Cerebellum (tissue), 4 donors: ENCODE measurements at places on chromosomes 5 and 9. TPM values are rescaled to one million over a fixed set of nuclear protein-coding genes. Genes with fewer than 3 reads are reported as not detected.

Gene PKN3
- total RNA-seq, result 4.2 TPM

Gene NRG2
- 5.1 TPM for total RNA-seq

Gene PCDHA7
- 17.1 TPM for total RNA-seq

Gene ARHGEF37
- total RNA-seq, result 4.6 TPM

Gene CDKN2B
- 0.09 TPM for total RNA-seq

Gene ANKRD33B
- 6.9 TPM for total RNA-seq

Gene PCDHB5
- total RNA-seq, result 14.3 TPM

Gene ZFAND5
- 205 TPM for total RNA-seq

Gene ATP6V1G1
- 75.1 TPM for total RNA-seq

Gene CDKN2B-AS1
- not detected for total RNA-seq

GRCh38 chr9:94907264-94907936 is 180.9 kb downstream of the AOPEP start:
- DNase-seq, result no peak

DNA sequence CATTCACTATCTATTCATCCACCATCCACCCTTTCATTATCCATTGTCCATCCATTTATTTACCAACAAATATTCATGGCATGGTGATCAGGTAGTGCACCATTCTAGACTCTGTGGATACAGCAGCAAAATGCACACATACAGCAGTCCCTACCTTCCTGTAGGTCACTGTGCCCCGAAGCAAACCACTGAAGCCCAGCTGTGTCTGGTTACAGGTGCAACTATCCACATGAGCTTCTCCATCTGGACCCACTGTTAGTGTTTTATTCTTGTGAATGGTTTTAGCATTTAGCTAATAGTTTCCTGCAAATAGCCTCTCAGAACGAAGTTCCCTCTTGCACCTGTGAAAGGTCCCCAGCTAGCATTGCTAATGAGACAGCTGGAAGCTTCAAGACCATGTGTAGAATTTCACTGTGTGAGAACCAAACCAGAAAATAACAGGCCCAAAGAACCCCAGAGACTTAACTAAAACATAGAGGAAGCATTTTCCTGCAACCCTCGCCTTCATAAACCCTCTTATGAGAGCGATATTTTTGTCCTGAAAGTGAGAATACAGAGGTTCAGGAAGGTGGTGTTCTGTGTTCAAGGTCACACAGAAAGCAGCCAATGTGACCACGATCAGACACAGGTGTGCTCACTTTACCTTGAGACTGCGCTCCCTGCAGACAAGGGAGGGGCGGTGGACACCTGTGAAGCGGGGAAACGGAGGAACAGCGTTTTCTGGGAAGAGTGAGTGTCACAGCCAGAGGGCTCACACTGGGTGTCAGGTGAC is 18.5 kb downstream of the PAEP start:
- DNase-seq, result no peak

GRCh38 chr5:81657386-81657785 is 93.5 kb downstream of the SSBP2 start:
- no peak for DNase-seq

- DNase-seq, result no peak
Observed at GRCh38 chr5:66617226-66617861, 21.2 kb downstream of the MAST4 start.

DNA sequence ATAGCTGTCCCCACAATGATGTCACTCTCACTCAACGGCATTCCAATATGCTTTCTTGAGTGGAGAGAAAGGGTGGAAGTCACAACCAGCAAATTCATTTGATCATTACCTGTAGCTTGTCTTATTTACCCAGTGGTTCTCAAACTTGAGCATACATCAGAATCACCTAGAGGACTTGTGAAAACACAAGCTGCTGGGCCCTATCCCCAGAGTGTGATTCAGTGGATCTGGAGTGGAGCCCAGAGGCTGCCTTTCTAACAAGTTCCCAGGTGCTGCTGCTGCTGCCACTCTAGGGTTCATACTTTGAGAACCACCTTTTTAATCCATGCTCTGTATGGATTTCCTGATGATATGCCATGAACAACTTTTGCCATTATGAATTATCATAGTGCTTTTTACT is 94.7 kb downstream of the KLHL3 start:
- no peak for DNase-seq

GRCh38 chr5:72380492-72381274 is 60.5 kb downstream of the PTCD2 start:
- no peak for DNase-seq

GRCh38 chr5:179769271-179769670 is 24.5 kb upstream of the LTC4S start:
- no peak for DNase-seq

- DNase-seq, result no peak
Observed at GRCh38 chr5:170246126-170246870, 13.5 kb downstream of the C5orf58 start.

DNA sequence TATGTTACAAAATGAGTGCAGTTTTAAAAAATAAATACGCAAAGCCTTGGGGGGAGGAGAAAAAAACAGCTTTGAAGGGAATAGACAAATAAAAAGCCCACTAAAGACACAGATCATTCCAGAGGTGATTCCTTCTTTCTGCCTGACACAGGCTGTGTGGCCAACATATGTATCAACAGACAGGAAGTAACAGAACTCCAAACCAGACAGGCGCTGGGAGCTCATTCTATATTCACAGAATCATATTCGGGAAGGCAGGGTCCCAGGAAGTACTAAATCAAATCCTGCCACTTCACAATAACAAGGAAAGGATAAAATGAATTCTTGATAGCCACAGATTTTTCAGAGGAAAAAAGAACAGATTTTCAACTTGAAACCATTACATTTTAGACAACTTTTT is 62.1 kb downstream of the SEMA5A start:
- DNase-seq, result no peak

GRCh38 chr9:91547081-91547480 is 123.4 kb upstream of the NFIL3 start:
- no peak for DNase-seq

GRCh38 chr9:38263532-38263931 is 129.0 kb upstream of the ALDH1B1 start:
- DNase-seq, result no peak

- no peak for DNase-seq
Observed at GRCh38 chr9:121684381-121685145, 33.1 kb downstream of the DAB2IP start.

DNA sequence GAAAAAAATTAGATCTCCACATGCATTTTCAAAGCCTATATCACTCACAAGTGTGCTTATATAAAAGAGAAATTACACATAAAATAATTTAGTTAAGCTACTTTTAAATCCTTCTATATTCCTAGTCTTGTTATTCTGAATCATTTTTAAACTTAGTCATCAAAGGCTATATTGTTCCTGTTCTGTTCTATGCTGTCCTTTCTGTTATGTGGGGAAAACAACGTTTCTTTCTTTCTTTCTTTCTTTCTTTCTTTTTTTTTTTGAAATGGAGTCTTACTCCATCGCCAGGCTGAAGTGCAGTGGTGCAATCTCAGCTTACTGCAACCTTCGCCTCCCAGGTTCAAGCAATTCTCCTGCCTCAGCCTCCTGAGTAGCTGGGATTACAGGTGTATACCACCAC is 389.2 kb upstream of the FTMT start:
- no peak for DNase-seq

- no peak for DNase-seq
Observed at GRCh38 chr5:111730659-111731382, 26.2 kb downstream of the NREP start.

DNA sequence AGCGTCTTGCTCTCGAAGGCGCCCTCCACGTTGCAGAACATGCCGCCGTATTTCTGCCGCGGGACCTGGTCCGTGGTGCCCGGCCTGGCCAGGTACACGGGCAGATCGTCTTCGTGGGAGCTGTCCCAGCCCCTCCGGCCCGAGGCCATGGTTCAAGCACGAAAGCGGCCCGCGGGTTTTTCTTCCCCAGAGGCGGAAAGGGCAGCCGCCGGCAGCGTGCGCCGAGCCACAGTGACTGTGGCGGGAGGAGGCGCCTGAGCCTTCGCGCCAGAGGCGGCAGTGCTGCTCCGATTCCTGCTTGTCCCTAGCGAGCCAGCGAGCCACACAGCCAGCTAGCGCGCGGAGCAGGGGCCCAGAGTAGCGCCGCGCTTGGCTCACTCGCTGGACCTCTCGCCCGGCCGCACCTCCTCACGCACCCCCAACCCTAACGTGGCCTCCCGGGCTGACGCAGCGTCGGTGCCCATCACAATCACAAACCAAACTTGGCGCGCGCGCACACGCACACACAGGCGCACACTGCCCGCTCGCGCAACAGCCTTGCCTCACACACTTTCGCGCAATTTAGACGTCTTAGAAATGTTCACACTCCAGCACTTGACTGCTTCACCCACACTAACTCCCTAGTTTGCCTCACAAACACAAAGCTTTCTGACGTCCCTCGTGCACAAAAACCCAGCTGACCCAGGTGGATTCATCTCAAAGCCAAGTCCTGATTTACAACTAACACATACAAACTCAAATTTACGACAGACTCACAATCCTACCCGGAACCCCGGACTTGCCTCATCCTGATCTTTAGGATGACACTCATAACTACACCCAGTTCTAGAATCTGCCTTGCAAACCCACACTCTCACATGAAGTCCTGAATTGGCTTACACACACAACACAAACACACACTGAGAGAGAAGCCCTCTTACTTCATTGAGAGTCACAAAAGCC is at the start of gene DPYSL3:
Gene DPYSL3 (minus strand): TSS at position 359 of the 942 bp plus-strand sequence. CDS start 210 bp downstream, at position 149.
- DNase-seq, result peak; percentile 9

GRCh38 chr5:68538814-68539420 is 323.4 kb downstream of the PIK3R1 start:
- DNase-seq, result no peak

- no peak for DNase-seq
Observed at GRCh38 chr5:127898551-127899213, 184.9 kb upstream of the SLC12A2 start.

DNA sequence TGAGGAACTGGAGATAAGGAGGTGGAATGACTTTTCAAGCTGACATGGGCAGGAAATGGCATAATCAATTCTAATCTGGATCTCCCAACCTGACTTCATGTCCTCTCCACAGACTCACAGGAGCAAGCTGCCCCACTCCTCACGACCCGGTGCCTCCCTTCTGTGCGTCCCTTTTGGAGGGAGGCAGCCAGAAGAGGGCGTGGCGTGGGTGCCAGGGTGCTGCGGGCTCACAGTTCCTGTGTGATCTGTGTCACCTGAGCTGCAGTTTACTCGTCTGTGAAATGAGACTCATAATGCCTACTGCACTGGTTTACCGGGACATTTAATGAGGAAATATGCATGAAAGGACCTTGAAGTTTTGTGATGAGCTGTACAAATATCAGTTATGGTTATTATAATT is 207.4 kb downstream of the DAB2IP start:
- no peak for DNase-seq

DNA sequence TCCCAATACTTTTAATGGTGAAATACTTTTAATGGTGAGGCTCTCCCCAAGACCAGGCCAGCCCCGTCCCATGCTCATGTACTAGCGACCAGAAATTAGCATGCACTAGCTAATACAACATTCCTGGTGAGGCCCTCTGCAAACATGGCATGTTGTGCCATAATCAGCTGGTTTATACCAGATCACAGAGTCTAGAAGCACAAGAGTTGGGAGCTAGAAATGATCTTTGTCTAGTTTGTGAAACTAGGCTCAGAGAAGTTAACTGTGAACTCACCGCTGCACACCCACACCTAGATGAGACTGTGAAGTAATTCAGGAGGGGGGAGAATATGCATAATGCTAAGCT is 37.4 kb downstream of the MTMR12 start:
- DNase-seq, result no peak

DNA sequence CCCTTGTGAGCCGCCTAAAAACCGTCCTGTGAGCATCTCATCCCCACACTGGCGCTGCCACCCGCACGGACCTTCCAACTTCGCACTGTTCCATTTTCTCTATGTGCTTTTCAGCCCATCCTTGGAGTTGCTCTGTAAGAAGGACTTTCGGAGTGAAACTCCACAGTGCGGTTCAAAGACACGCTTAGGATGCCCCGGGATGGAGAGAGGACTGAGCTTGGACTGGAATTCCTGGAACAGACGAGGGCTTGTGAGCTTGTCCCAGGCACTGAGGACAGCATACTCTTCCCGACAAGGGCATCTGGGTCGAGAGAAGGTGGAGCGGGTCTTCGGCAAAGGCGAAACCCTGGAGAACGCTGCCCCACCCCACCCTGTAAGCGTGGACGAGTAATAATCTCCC is 187.8 kb downstream of the MEF2C start:
- DNase-seq, result peak; percentile 15

GRCh38 chr5:69209602-69210001 is 20.2 kb downstream of the CENPH start:
- no peak for DNase-seq

GRCh38 chr9:34546102-34546833 is 23.5 kb upstream of the ENHO start:
- DNase-seq, result no peak

DNA sequence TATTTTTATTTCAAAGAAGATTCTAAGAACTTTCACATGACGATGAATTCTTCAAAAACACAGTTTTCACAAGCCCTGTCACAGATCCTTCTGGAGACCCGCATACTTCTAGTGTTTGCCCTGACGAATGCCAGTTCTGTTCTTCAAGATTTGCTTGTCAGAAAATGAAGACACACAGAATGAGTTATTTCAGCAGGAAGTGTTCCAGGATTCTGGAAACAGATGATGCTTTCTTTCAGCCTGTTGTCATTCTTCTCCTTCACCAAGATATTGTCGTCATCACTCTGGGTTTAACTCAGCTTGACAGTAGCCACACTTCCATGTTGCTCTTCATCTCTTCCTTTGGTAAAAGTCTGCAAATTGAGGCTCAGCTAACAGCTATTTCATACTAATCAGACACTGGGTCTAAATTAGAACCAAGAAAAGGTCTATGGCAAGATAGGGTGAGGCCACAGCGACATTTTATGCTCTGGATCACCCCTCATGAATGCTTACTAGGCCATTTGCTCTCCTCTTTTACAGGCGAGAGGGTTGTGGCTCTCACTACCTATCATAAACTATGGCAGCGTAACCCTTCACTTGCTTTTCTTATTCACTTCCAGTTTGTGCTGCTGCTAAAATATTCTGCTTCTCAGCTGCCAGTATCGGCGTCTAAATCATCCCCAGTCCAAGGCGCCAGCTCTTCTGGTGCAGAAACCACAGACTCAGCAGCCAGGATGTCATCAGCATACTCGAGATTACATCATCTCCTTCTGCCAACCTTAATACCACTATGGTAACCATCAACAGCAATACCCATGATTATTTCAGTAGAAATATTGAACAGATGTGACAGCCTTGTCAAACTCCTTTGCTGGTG is 159.6 kb upstream of the TBCA start:
- DNase-seq, result no peak

DNA sequence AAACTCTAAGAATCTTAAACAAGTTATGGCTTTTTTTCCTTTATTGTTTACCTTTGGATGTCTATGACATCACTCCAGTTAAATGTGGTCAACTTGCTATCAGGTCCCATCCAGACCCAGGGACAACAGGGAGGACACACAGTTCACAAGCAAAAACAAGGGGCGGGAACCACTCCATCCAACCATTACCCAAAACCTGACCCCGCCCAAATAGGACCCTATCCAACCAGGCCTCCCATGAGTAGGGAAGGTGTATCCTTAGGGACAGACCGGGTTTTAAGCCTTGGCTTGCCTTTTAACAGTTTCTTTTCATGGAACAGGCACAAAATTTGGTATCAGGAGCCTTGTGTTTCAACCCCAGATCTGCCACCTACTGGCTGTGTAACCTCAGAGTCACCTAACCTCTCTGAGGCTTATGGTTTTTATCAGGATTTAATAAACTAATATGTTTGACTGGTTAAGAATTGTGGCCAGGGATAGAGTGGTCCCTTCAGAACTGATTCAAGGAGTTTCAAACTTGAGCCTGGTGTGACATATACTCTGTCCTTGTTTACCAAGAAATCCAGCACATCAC is 127.7 kb upstream of the RAD23B start:
- no peak for DNase-seq

GRCh38 chr5:173570321-173571090 is 45.9 kb downstream of the BOD1 start:
- no peak for DNase-seq
